ENCODE measurements at places on chromosomes 3 and 15.

DNA sequence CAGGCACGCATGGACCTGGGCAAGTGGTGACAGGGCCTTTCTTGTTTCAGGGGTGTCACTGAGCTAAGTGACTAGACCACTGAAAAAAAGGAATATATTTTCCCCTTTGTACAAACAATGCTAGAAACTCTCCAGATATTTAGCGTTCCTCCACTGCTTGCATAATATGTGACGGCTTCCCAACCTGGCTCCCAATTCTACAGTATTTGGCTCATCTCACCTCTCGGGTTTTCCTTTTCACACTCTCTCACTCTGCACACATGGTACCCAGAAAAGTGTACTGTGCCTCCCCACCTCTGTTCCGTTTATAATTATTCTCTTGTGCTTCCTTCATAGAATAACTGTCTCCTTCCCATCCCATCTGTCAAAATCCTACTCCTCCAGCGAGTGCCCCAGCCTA, 140.5 kb upstream of the KLHL25 start:
- no peak for DNase-seq

GRCh38 chr3:143952569-143953072, 19.0 kb upstream of the DIPK2A start:
- DNase-seq, result no peak

- no peak for DNase-seq
These were observed 1.5 kb downstream of the CIB1 start for GRCh38 chr15:90232196-90232595.

- peak; percentile 43 for DNase-seq
These were observed 31.0 kb downstream of the EPHB3 start for GRCh38 chr3:184592371-184593219.

GRCh38 chr15:66842710-66843441, 140.8 kb downstream of the SMAD6 start:
- peak; percentile 87 for DNase-seq

GRCh38 chr15:72220687-72221086, 10.3 kb downstream of the PKM start:
- DNase-seq, result peak; percentile 23

GRCh38 chr3:97636465-97636864, 128.1 kb upstream of the ARL6 start:
- no peak for DNase-seq

GRCh38 chr3:186989429-186989828, 59.1 kb downstream of the ST6GAL1 start:
- DNase-seq, result no peak

GRCh38 chr3:185308126-185308754, 54.4 kb upstream of the EHHADH start:
- peak; percentile 30 for DNase-seq

- no peak for DNase-seq
These were observed 55.8 kb upstream of the PRR23E start for GRCh38 chr3:127137113-127137512.

- no peak for DNase-seq
These were observed 92.2 kb upstream of the ANKRD28 start for GRCh38 chr3:15889936-15890335.

DNA sequence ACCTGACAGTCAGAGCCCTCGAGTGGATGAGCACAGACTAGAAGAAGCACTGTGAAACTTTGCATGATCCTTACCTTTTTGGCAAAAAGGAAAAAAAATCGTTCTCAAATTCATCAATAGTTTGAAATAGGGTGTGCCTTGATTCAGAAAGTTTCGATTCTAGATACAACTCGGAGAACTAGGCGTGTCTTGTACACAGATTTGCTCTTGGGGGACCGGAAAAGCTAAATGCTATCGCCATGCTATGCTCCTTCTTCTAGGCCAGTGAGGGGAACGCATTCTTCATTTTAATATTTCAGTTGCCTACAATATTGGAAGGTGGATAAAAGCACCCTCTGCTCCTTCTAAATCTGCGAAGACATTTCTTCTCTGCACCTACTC, 25.0 kb downstream of the CD86 start:
- DNase-seq, result no peak

DNA sequence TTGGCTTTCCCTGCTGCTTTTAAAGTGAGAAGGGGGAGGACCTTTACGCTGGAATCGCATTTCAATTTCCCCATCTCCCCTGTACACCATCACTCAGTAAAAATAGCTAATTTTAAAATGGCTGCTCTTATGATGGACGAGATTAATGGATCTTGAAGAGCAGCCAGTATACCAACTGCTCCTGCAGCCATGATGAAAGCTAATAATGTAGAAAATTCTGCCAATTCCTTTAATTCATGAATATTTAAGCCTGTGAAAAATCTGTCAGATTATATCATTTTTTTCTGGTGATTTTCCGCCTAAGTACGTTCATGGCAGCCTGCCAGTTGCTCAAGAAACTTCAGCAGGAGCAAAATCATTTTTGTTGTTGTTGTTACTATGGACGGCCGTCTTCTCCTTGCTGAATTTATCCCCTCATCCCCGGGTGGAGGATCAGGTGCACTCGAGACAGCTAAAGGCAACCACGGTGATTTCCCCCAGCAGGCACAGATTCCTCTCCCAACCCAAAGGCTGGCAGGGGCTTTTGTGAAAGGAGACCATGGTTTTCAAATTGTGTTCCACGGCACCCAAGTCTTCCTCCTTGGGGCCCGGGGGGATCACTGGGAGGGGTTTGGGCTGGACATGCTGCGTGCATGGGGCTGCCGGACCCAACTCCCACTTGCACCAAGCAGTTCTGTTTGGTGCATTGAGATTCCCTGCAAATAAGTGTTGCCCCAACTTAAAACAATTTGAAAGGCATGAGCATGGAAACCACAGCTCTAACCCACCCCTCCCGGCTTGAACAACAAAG, 289.6 kb downstream of the UACA start:
- DNase-seq, result peak; percentile 57

GRCh38 chr3:71035886-71036285, 547.6 kb downstream of the FOXP1 start:
- DNase-seq, result peak; percentile 44

- DNase-seq, result no peak
These were observed 62.9 kb upstream of the SPRED1 start for GRCh38 chr15:38189671-38190295.

DNA sequence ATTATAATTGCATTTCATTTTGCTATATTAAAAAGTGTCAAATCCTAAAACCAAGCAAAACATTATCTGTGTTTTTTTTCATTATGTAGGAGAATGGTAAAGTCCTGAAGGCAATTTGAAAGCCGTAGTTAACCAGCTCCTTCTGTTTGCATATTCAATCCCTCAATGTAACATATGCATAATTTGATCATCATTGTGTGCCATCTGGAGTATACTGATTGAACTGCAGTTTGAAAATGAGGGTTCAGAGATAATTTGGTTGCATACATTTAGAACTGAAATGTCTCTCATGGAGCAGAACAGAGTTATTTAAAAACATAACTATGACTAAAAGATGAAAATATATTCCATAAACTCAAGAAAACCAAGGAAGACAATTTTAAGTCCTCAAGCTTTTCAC, 518.6 kb downstream of the GBE1 start:
- DNase-seq, result peak; percentile 24

GRCh38 chr3:111506435-111506834, 35.6 kb upstream of the CD96 start:
- DNase-seq, result no peak
